ENCODE measurements at places on chromosomes 5 and 9. TPM values are rescaled to one million over a fixed set of nuclear protein-coding genes. Genes with fewer than 3 reads are reported as not detected.

Gene LTC4S
- 0.38 TPM for total RNA-seq

Gene TYRP1
- total RNA-seq, result not detected

Gene SOHLH1
- not detected for total RNA-seq

Gene ZNF474
- 0.26 TPM for total RNA-seq

Gene RGS14
- total RNA-seq, result 6.8 TPM

Gene CYSRT1
- total RNA-seq, result 3.9 TPM

Gene QRFP
- not detected for total RNA-seq

Gene STPG3
- not detected for total RNA-seq

Gene HMMR
- total RNA-seq, result 1.4 TPM

Gene GRM6
- total RNA-seq, result not detected

Gene PDE6A
- not detected for total RNA-seq

GRCh38 chr5:169445191-169445590 is 138.4 kb upstream of the SPDL1 start:
- no peak for DNase-seq

DNA sequence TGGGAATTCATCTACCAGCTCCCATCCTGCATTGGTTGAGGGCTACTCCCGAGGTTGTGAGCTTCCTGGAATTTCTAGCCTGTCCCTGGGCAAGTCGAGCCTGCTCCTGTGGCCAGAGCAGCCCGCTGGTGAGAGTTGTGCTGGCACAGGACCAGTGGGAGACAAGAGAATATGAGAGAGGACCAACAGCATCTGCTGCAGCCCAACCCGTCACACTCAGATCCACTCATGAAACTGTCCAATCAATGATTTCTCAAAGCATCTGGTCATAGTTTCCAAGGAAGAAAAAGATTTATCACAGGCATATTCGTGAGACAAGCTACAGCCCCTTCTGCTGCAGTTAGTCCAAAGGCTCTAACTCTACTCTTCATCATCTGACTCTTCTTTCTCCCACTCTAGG is 64.4 kb upstream of the RAI14 start:
- no peak for DNase-seq

- DNase-seq, result no peak
Observed at GRCh38 chr5:139889410-139889809, 93.8 kb downstream of the PSD2 start.

DNA sequence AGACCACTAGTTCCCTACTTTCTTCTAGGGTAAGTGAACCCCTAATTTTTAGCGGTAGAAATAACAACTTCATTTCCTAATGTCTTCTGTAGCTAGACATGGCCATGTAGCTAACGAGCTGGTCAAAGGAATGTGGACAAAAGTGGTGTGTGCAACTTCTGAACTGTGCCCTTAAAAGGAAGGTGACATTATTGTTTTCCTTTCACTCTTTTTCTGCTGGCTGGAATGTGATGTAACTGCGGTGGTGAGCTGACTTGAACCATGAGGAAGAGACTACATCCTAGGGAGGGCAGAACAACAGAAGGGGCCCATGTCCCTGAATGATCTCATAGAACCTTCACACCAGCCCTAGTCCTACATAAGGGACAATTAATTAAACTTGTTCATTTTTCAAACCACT is 1.3 kb upstream of the SNX2 start:
- no peak for DNase-seq

DNA sequence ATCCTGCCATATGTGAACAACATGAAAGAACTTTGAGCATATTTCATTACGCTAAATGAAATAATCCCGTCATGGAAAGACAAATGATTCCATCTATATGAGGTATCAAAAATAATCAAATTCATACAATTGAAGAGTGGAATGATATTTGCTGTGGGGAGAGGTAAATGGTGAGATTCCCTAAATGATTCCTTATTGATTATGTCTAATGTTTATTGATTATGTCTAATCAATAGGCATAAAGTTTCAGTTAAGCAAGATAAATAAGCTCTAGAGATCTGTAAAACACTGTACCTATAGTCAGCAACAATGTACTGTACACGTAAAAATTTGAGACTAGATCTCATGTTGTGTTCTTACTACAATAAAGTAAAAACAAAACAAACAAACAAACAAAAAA is 85.4 kb upstream of the MEGF10 start:
- DNase-seq, result no peak

DNA sequence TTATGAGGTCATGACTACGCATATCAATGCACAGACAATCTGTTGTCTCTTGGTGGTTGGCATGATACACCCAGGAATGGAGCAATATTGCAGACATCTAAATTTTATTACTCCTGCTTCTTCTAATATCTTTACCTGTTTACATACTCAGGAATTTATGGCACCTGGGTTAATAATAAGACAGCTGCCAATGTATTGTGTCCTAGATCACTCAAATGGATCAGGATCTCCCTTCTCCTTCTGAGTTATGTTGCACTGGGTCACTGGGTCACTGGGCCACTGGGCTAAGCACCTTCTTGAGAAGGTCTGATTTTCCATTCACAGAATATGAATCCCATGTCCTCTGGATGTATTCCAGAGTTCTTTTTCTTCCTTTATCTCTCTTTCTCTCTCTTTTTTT is 41.8 kb downstream of the CCL28 start:
- DNase-seq, result no peak

GRCh38 chr5:172885597-172886340 is 51.7 kb downstream of the ERGIC1 start:
- DNase-seq, result no peak

GRCh38 chr5:147037515-147038205 is 159.1 kb upstream of the PPP2R2B start:
- peak; percentile 97 for DNase-seq

DNA sequence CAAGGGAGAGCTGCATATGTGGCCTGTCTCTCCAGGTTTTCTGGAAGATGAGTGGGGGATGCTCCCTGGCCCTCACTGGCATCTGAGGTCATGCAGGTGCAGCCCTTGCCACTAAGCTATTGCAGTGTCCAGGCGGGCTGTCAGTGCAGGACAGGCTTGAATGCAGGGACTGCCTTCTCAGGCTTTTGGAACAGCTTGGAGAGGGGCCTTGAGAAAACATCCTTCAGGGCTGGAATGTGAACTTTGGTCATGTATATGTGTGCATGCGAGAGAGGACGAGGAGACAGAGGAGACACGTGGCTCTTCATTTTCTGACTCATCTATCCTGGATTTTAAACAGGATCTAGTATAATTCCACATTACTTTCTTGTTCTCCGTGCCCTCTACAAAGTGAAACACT is 90.3 kb downstream of the MACROH2A1 start:
- no peak for DNase-seq

- no peak for DNase-seq
Observed at GRCh38 chr5:24073107-24073506, 565.7 kb downstream of the PRDM9 start.

DNA sequence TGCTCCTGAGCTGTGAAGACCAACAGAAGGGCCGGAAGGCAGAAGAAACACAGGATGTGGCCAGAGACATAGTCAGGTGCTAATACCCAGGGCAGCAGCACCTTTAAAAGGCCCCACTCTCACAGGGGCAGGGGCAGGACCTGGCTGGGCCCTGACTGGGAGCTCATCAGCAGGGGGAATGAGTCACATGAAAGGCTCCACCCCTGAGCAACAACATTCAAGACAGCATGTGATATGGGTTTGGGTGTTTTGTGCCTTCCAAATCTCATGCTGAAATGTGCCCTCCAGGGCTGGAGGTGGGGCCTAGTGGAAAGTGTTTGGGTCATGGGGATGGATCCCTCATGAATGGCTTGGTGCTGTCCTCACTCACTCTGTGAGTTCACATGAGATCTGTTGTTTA is 181.7 kb downstream of the ERCC6L2 start:
- DNase-seq, result peak; percentile 55

DNA sequence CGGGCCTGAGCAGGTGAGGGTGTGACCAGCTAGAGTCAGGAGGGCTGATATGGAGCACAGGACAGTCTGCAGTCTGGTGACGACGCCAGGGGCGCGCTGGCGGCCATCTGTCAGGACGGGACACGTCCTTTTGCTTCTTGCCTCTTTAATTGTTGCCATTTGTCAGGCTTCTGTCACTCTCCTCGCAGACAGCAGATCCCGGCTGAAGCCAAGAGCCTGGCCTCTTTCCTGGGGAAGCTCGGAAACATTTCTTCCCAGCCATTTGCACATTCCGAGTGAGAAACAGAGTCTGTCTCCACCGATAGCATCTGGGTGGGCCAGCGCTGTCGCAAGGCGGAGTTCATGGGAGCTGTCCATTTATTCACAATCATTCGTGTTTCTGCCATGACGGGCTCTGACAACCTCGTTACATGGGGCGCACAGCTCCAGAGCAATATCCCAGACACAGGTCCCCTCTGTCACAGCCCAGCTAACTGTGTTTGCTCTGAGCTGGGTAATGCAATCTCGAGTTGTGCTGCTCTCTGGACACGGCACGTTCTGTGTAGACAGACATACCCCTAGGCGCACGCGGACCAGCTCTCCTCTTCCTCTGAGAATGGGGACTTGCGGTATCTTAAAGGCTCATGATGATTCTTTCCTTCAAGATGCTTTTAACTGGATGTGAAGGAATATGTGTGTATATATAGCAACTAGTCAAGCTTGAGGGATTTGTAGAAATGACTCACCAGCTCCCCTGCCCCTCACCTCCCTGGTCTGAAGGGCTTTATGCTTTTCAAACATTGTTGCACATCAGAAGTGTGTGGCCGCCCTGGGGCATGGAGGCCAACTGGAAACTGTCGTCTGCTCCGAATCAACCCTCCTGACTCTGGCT is 105.3 kb upstream of the FCN2 start:
- no peak for DNase-seq

DNA sequence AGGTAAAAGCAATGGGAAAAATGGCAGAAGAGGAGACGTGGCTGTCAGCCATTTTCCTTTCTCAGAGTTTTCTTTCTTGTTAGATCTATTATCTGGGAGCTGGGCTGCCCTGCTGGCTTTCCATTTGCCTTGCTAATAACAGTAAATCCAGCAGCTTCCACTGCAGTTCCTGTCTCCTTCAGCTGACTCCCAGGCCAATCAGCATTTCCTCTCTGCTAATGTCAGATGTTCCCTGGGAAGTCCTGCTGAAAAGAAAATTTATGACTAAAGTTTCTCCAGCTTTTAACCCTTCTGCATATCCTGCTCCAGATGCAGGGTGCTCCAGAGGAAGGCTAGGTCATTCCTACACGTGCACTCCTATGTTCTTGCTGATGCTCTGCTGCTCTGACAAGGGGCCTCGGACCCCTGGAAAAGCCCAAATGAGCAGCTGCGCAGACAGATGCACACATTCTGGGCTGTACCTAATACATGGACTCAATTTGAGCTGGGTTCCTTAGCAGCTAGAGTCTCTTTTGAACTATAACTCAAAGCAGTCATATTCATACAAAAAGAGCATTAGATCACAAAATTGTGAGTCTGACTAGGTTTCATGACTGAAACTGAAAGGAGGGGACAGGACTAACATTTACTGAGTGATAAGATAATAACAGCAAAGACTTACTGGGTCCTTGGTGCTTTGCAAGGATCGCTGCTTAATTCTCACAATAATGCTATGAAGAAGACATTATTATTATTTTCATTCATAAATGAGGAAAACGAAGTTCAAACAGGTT is 182.2 kb downstream of the MAPKAP1 start:
- DNase-seq, result no peak

DNA sequence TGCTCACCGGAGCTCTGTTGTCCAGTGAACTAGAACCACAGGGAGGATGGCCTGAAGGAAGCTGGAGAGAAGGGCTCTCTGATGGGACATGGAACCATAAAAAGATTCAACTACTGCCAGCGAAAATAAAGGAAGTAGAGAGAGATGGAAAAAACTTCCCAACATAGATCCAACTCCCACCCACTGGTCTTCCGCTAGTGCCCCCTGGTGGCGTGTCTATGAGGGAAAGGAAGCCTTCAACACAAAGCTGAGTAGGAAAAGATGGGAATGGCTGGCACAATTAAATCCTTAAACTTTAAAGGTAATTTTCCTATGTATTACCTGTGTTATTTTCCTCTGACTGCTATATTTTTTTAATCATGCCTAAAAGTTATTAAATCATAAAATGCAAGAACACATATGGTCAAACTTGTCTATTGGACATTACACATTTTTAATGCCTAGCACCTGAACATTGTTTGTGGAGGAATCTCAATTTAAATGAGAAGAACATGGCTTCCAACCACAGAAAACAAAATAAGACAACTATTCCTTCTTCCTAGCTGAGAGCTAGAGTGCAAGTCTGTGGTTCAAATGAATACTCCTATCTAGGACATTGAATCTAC is 51.5 kb downstream of the CEP120 start:
- peak; percentile 12 for DNase-seq

DNA sequence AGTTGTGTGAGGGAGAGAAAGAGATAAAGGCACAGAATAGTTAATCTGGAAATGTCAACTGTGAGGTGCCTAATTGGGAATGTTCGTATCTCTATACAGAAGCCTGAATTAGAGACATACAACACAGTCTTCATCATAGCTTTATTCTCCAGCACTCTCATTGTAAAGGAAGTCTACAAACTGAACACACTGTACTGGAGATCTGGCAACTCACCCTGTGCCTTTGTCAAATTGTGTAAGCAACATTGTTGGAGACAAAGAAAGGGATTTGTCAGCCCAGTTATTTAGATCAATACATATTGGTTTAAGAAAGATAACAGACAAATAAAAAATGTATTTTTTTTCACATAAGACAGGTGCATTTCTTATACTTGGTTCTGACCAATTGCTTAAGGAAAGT is 832.9 kb upstream of the DMAC1 start:
- DNase-seq, result no peak

GRCh38 chr5:63878788-63879187 is 83.5 kb downstream of the HTR1A start:
- no peak for DNase-seq

DNA sequence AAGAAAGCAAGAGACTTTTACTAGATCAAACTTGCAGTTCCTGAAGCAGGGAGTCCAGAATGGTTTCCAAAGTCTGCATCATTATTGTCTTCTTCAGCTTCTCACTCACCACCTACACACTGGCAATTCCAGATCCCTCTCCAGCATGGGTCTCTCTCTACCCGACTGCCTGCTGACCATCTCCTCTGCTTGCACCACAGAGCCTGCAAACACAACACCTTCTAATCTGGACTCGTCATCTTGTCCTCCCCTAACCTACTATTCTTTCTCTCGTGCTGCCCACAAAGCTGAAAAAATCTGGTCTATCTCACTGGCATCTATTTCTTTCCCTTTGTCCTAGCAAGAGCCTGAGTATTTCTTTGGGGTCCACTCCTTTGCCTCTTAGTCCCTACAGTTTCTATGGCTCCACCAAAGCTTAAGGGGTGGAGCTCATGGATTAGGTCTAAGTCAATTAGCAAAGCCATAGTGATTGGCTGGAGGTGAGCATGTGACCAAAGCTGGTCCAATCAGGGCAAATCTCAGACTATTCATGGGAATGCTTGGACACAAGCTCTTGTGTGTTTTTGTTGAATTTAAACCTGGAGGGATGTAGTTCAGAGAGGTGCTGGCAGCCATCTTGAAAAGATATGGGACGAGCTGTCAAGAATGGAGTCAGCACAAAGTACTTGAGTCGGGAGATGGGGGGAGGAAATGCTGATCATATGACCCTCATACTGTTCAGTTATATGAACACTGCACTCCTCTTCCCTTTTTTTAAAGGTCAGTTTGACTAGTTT is 63.5 kb downstream of the GALNT12 start:
- no peak for DNase-seq

GRCh38 chr5:159452480-159453167 is 122.3 kb upstream of the IL12B start:
- DNase-seq, result no peak
